Activated CD4-positive, alpha-beta memory T cell treated with anti-CD3 and anti-CD28 coated beads, Interleukin-2, amount 10 ng/mL, durations not matched to agents 7 days and 5 days (primary cell): ENCODE measurements at places on chromosomes 2 and 18. TPM values are rescaled to one million over a fixed set of nuclear protein-coding genes. Genes with fewer than 3 reads are reported as not detected.

The EPB41L3 gene
- 0.73 TPM for total RNA-seq

DNA sequence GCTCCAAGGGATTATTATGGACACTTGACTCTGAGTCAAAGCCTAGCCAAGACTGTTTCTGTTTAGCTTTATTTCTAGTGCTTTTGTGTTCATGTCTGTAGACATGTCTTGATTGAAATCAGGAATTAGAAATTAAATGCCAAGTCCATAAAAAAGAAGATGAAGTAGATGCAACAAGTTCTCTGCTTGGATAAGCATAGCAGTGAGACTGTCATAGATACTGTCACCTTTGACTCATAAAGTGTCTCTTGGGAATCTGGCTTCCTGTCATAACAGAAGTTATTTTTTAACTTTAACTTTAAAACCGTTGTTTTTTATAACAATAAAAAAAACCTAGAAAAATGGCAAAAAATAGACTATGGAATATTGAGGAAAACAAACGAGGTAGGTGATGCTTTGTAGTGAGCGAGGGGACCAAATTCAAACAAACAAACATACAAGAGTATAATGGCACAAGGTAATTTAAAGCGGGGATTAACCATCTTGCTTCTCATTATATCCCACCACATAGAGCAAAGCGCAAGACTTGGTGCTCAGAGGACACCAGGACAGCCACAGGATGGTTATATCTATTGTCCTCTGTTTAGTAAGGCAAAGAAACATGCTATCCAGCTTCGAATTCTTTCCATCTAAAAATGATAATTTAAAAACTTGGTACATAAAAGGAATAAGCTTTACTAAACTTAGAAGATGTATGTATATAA, 64.6 kb downstream of the CD226 start:
- DNase-seq, result no peak

The PROKR1 gene
- total RNA-seq, result not detected

DNA sequence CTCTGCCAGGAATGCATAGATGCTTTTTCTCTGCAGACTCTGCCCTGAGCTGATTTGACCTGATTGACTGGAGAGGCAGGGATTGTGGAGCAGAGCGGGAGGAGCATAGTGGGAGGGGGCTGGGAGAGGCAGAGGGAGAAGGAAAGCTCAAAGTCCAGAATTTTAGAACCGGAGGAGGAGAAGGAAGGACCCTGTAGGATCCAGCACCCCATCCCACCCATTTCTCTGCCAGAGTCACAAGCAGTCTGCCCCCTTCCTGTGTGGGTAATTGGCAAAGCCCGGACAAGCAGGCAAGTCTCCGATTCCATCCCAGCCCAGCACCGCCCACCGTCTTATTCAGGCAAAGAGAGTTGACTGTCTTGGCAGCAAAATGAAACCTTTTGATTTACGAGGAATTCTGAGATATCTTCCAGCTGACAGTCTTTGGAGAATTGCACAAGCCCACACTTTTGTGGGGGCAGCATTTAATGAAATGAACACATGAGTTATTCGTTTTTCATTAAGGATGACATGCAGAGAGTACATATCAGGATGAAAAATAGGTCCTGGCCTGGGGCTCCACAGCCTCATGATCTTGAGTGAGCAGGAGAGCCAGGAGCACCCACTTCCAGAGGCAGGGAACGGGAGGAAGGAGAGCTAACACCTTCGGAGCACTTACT, 103.1 kb downstream of the MCFD2 start:
- DNase-seq, result no peak

GRCh38 chr2:47126783-47127182, 28.3 kb downstream of the STPG4 start:
- no peak for DNase-seq

GRCh38 chr2:129253461-129253812, 726.0 kb upstream of the RAB6C start:
- no peak for DNase-seq

- no peak for DNase-seq
Observed at GRCh38 chr2:161234627-161235026, 73.6 kb upstream of the PSMD14 start.

DNA sequence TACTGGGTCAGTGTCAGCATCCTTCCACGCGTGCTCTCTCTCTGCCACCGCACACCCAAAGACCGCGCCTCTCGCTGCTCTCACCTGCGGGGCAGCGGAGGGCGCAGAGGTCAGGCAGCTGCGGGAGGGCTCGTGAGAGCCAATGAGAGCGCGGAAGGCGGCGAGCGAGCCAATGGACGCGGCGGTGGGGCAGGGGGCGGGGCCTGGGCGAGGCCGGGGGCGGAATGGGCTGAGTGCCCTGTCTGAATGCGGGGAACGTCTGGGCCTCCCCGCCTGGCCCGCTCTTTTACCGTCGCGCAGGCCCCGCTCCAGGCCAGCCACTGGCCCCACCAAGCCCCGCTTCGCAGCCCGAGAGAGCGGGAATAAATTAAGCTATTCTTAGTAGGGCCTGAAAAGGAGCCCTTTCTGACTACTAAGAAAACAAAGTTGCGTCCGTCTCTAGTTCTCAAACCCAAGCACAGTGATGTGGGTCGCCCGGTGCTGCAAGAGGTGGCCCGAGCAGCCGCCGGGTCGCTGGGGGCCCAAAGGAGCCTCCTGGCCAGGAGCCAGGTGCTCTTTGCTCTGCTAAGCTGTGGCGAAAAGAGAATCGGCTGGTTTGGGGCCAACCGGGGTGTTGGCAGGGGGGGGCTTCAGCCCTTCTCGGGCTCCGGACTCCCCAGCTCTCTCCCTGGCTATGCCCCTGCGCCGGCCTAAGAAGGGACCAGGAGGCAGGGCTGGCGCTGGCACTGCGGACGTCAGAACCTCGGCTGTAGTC, 81.1 kb upstream of the GLI2 start:
- DNase-seq, result no peak

DNA sequence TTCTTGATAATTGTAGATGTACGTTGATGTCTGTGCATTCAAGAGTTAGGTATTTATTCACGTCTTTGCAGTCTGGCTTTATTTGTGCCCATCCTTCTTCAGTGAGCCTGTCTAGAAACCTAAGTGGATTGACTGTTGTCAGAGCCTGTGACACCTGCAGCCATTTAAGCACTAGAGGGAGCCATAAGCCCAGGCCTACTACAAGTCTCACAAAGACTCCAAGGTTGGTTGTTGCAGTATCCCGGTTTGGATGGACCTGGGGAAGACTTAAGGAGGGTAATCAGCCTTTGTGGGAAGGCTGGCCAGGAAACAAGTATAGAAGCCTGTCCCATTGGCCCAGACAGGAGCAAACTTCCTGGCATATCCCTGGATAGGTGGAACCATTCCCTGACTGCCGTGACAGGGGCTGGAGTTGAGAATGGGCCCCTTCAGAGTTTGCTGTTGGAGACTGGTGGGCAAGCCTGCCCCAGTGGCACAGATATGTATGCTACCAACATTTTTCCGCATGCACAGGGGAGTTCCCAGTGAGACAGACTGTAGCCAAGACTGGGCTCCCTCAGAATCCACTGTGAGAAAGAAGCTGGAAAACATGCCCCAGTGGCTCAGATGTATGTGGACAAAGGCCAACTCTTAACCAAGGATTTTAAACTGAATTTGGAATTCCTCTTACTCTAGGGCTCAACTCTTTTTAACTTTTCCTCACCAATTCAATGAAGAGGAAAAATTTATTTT, 9.3 kb upstream of the LRRC30 start:
- DNase-seq, result no peak

DNA sequence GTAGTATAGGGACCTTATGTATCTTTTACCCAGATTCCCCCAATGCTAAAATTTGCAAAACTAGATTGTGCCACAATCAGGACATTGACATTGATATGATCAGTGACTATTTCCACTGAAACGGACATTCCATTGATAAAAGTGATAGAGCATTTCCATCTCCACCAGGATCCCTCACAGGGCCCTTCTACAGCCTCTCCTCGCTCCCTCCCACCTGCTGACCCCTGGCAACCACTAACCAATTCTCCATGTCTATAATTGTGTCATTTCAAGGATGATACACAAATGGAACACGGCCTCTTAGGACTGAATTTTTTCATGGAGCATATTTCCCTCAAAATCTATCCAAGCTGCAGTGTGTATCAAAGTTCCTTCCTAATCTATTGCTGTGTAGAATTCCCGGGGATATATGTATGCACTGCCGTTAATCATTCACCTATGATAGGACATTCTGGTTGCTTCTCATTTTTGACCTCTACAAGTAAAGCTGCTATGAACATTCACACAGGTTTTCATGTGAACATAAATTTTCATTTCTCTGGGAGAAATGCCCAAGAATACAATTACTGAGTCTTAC, 67.3 kb downstream of the UXS1 start:
- no peak for DNase-seq

The LRP1B gene
- not detected for total RNA-seq

The ICOS gene
- 63.0 TPM for total RNA-seq

The CGREF1 gene
- total RNA-seq, result 1.2 TPM

DNA sequence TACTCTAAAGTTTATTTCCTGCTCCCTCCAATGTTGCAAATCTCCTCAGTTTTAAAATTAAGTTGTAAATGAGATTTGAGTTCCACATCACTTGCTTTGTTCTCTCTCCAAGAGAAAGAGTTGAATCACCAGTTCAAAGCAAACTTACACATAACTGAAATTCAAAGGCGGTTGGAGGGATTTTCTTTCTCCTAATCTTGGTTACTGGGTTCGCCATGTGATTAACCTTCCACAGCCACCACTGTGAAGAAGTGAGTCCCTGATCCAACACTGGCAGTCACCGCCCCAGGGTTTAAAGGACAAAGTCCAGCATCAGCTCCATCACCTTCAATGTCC, 247.1 kb downstream of the MYCN start:
- no peak for DNase-seq

DNA sequence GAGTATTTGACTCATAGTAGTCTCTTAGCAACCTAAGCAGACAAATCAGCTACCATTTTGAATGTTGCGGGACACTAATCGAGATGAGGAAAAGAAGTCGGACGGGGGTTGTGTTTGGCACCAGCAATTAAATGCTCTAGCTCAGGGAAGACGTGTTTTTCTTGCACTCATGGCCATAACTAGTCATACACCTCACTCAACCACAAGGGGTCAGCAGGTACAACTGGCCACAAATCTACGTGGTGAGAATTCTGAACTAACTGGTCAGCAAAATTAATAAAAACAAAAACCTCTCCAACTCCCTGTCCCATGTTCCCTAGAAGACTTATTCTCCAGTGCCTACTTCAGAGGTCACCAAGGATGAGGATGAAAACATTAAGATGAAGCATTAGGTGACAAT, 1467.8 kb downstream of the DPP10 start:
- DNase-seq, result no peak

- no peak for DNase-seq
Observed at GRCh38 chr2:158172719-158173118, 71.0 kb downstream of the UPP2 start.

The CRYGC gene
- not detected for total RNA-seq

DNA sequence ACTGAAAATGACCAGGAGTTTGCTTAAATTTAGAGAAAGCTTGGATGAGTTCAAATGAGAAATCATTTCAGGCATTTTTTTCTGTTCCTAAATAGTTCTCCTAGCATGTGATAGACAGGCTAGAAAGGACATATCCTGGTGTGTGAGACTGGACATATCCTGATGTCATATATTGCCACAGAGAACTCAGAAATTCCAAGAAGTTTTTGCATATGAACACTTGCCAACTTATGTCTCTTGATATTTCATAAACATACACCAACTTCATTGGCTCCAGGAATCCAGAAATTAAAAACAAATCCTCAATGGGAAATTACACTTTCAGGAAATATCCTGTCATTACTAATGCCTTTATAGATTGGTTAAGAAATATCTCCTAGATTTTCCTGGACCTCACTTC, 2.9 kb upstream of the SERPINB4 start:
- DNase-seq, result no peak

The HOXD13 gene
- not detected for total RNA-seq

The CERKL gene
- 0.08 TPM for total RNA-seq

GRCh38 chr18:50428531-50429206, 53.8 kb downstream of the SKA1 start:
- no peak for DNase-seq

The VWA3B gene
- total RNA-seq, result not detected

DNA sequence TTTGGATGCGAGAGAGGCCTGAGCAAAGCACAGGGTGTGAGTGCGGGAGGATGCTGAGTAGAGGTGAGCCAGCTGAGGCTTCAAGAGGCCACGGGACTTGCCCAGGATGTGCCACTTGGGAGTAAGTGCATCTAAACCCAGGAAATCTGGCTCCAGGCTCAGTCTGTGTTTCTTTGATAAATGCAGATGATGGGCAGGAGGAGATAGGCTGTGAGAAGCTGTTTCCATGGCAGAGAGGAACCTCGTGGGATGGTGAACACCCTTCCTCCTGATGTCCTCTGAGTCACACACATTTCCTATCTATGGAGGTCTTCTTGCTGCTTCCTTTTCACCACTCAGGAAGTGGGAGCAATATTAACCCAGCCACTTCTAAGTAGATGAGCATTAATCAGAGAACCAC, 38.4 kb upstream of the CELF4 start:
- DNase-seq, result no peak

DNA sequence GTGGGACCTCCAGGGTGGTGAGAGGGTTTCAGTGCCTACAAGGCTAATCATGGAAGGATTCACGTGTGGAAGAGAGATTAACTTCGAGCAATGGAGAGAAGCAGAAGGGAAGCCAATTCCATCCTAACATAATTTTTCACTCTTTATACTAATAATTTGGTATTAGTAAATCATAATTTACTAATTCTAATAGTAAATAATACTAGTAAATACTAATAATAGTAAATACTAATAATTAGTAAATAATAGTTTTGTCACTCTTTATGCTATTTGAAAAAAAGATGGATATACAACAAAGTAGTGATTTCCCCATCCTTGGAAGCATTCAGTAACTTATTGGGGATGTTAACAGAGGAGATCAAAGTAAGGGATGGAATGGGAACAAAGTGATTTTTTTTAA, 6.4 kb upstream of the SAG start:
- DNase-seq, result no peak

GRCh38 chr2:88048541-88048940, 7.0 kb downstream of the KRCC1 start:
- DNase-seq, result no peak

The FAP gene
- not detected for total RNA-seq

The NOL4 gene
- total RNA-seq, result not detected

The YES1 gene
- total RNA-seq, result 12.0 TPM

The KIAA2012 gene
- total RNA-seq, result not detected

The PRPF40A gene
- total RNA-seq, result 109 TPM

The KYNU gene
- not detected for total RNA-seq
